ENCODE measurements at places on chromosomes 7 and 10. TPM values are rescaled to one million over a fixed set of nuclear protein-coding genes. Genes with fewer than 3 reads are reported as not detected.

- no peak overlapping the region for H3K27ac ChIP-seq
- no peak overlapping the region for H3K4me3 ChIP-seq
- no peaks in the 10 kb centered on the region for H3K4me1 ChIP-seq
- H3K36me3 ChIP-seq: no peaks in the 10 kb centered on the region
- H3K27me3 ChIP-seq: peaks cover 63% of the 10 kb centered on the region
- DNase-seq: no peak
Measured at GRCh38 chr7:484356-485101, 35.1 kb downstream of the PDGFA start.

The CYCS gene
- 56.9 TPM for total RNA-seq

- peaks cover 46% of the 10 kb centered on the region for H3K4me1 ChIP-seq
- H3K27me3 ChIP-seq: no peaks in the 10 kb centered on the region
Measured at GRCh38 chr10:3525832-3526449, 259.1 kb downstream of the KLF6 start.

The HGF gene
- total RNA-seq: 4.4 TPM

- H3K27me3 ChIP-seq: peaks cover 5% of the 10 kb centered on the region
- H3K4me1 ChIP-seq: no peaks in the 10 kb centered on the region
- peak; percentile 58 for DNase-seq
- H3K36me3 ChIP-seq: no peaks in the 10 kb centered on the region
- no peak overlapping the region for H3K4me3 ChIP-seq
Measured at GRCh38 chr10:80382989-80383388, 25.4 kb upstream of the PRXL2A start.

The VSIR gene
- 81.6 TPM for total RNA-seq

The GALNT17 gene
- not detected for total RNA-seq

GRCh38 chr7:76244781-76245391 lies 43.2 kb downstream of the SRRM3 start:
- no peaks in the 10 kb centered on the region for H3K36me3 ChIP-seq
- no peak for DNase-seq
- H3K27ac ChIP-seq: no peak overlapping the region
- H3K4me1 ChIP-seq: no peaks in the 10 kb centered on the region

DNA sequence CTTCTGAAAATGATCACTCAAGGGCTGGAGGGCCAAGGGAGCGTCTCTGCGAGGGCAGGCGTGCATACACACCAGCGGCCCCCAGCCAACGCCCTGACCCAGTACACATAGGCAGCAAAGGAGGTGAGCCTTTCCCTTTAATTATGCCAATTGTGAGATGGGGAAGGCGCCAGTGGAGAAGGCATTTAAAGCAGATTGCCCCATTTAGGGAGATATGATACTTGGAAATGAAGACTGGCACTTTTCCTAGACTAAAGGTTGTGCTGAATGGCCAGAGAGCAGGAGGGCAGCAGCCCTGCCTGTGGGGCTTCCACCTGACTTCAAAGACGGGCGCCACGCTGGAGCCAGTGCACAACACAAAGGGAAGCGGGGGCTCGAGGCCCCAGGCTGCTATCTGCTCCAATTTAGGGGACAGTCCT lies 24.1 kb downstream of the HIPK2 start:
- H3K4me3 ChIP-seq: no peak overlapping the region
- no peak for DNase-seq
- H3K27ac ChIP-seq: no peak overlapping the region
- H3K4me1 ChIP-seq: no peaks in the 10 kb centered on the region
- no peaks in the 10 kb centered on the region for H3K36me3 ChIP-seq

- H3K4me3 ChIP-seq: no peak overlapping the region
- 0 out of 2 replicates have a peak, but pooled peaks cover 8% of the 10 kb centered on the region for H3K36me3 ChIP-seq
- H3K4me1 ChIP-seq: peaks cover 13% of the 10 kb centered on the region
- H3K27me3 ChIP-seq: no peaks in the 10 kb centered on the region
- DNase-seq: no peak
Measured at GRCh38 chr7:48111596-48111995, 22.5 kb downstream of the UPP1 start.

The GFRA1 gene
- total RNA-seq: 5.0 TPM

The ASZ1 gene
- total RNA-seq: not detected

DNA sequence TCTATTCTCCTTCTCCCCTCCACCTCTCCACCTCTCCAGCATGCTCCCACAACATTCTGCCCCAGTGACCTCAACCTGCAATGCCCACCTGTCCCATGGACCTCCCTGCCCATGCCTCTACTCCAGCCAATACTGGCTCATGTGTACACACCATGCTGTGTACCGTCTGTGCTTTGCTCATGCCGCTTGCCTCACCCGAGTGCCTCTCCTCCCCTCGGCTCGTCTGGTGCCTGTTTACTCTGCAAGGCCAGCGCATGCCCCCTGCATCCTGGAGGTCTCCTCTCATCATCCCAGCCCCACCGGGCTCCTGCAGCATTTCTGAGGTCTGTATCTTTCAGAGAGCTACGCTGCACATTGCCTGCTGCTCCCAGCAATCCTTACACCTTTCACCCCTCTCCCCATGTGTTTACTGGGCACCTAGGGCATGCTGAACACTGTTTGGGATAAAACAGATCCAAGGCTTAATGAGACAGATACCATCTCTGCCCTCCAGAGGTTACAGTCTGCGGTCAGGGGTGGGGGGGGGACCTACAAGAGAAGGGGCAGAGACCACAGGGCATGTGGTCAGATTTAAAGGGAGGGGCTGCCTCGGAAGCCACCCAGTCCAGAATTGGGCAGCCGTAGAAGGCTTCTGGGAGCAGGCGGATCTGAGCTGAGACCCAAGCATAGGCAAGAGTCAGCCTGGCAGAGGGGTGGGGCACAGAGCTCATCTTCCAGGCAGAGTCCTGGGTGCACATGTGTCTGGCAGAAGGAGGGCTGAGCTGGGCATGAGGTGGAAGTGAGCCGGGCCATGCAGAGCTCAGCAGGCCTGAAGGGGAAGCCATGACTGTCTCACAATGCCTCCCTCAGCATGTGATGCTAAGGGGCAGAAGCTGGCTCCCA lies 29.6 kb upstream of the PSAP start:
- no peaks in the 10 kb centered on the region for H3K4me1 ChIP-seq
- no peaks in the 10 kb centered on the region for H3K27me3 ChIP-seq
- H3K36me3 ChIP-seq: no peaks in the 10 kb centered on the region
- peak; percentile 19 for DNase-seq
- H3K27ac ChIP-seq: no peak overlapping the region

The ANKRD7 gene
- 0.25 TPM for total RNA-seq

DNA sequence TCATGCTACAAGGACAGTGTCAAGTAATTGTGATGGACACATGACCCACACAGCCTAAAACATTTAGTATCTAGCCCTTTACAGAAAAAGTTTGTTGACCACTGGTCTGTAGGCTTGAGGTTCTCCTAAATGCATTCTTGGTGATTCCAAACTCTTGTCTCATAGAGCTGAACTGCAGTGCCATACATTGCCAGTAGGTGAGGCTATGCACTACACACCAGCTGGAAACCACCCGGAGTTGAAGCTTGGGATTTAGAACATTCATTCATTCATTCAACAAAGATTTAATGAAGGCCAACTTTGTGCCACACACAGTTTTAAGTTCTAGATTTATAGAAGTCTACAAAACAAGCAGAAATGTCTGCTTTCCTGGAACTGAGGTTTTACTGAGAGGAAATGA lies 77.3 kb upstream of the TCF7L2 start:
- H3K27me3 ChIP-seq: no peaks in the 10 kb centered on the region
- H3K4me3 ChIP-seq: no peak overlapping the region
- DNase-seq: no peak
- H3K27ac ChIP-seq: no peak overlapping the region
- H3K4me1 ChIP-seq: peaks cover 8% of the 10 kb centered on the region
- H3K36me3 ChIP-seq: no peaks in the 10 kb centered on the region

DNA sequence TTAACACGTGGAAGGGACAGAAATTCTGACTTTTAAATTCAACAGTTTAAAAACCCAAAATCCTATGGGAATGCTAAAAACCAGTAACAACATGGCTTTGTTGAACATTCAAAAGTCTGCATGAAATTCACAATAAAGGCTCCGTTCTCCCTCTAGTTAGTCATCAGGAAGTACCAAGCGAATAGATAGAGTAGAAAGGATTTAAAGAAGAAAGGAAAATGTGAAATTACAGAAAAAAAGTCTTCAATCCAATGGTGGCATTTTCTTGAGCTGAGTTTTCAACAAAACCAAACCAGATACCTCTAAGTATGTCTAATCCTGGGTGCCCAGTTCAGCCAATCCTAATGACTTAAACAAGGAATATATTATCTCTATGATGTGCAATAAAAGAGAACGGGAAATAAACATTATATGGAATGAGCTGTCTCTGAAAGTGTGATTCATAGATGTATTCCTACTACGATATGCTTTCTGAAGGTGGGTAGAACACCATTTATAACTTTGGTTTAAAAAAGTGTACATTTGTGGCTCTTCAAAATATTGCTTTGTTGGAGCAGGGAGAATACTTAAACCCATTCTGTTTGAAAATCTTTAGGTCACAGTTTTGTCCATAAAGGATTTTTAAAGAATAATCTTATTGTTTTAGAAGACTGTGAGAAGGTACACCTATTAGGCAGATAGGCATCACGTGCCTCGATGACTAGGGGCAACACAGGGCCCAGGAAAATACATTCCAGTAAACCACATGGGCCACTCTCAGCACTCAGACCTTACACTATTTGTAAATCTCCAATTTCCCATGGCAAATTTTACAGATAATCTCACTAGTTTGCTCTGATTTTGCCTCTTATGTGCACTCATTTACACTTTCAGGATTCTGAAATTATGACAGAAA lies 87.7 kb downstream of the CUBN start:
- H3K27ac ChIP-seq: no peak overlapping the region
- H3K27me3 ChIP-seq: no peaks in the 10 kb centered on the region
- H3K4me1 ChIP-seq: peaks cover 7% of the 10 kb centered on the region
- H3K4me3 ChIP-seq: no peak overlapping the region

DNA sequence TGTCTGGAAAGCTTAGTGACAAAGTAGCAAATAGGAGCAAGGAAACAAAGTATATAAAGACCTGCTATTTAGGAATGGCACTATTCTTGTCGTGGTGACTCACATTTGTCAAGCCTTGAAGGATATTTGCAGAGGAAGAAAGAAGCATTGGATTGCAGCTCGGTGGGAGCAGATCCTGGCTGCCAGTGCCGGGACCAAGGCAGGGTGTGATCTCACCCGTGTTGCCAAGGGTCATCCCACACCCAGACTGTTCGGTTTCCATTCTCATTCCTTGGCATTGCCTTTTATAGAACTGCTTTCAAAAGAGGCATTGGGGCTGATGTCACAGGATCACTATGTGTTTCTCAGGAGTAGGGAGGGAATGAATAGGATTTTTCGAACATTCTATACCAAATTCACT lies 176.2 kb downstream of the GALNT17 start:
- H3K27ac ChIP-seq: no peak overlapping the region
- no peaks in the 10 kb centered on the region for H3K36me3 ChIP-seq
- H3K27me3 ChIP-seq: no peaks in the 10 kb centered on the region

- no peak for DNase-seq
- H3K4me3 ChIP-seq: no peak overlapping the region
- H3K4me1 ChIP-seq: peaks cover 44% of the 10 kb centered on the region
- no peaks in the 10 kb centered on the region for H3K27me3 ChIP-seq
Measured at GRCh38 chr10:126204320-126204719, 184.0 kb downstream of the ADAM12 start.

DNA sequence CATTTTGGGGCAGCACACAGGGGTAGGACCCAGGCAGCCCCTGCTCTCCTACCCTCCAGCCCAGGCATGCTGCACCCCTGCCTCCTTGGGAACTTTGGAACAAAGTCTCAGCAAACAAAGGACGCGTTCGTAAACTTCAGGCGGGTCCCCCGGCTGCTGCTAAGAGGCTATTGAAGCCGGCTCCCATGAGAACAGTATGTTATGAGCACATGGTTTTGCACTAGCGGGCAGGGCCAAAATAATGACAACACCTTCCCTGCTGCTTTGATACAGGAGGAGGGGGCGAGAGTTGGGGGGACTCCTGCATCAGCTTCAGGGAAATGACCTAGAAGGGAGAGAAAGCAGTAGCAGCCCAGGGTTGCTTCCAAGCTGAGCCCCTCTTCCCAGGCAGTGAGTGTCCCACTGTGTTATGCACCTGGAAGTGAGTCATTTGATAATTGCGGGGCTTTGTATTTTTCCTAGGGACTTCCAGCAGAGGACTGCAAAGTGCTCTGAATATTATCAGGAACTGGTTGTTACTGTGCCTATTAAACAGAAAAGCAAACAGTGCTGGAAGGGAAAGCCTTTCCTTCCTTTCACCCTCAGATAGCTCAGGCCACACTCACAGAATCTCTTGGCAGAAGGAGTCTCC lies 6.9 kb downstream of the ITPRIP start:
- H3K4me3 ChIP-seq: peak overlapping the region; percentile 51
- H3K27me3 ChIP-seq: no peaks in the 10 kb centered on the region
- peak; percentile 55 for DNase-seq
- peak overlapping the region; percentile 100 for H3K27ac ChIP-seq
- no peaks in the 10 kb centered on the region for H3K36me3 ChIP-seq

- H3K27ac ChIP-seq: no peak overlapping the region
- no peak for DNase-seq
- no peak overlapping the region for H3K4me3 ChIP-seq
- H3K4me1 ChIP-seq: no peaks in the 10 kb centered on the region
Measured at GRCh38 chr10:12434277-12434676, 84.9 kb downstream of the CAMK1D start.

The OPALIN gene
- total RNA-seq: not detected

DNA sequence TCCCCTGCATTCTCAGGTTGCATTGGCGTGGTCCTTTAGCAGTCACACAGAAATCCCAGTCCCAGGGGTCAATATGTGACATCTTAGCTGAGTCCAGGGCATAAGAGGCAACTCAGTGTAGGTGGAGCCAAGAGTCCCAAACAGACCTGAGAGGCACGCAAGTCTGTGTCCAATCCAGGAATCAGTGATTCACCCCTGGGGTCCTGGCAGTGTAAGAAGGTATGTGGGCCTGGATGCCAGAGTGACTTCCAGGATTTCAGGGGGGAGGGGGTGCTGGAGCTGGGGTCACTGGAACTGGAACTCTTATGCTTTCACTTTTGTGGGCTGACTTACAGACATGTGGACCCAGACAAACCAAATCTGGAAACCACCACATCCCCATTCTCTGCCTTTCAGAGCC lies 26.8 kb downstream of the FRMPD2 start:
- peaks cover 30% of the 10 kb centered on the region for H3K27me3 ChIP-seq
- DNase-seq: no peak
- no peak overlapping the region for H3K27ac ChIP-seq
- no peaks in the 10 kb centered on the region for H3K36me3 ChIP-seq

The NAPEPLD gene
- total RNA-seq: 4.4 TPM

DNA sequence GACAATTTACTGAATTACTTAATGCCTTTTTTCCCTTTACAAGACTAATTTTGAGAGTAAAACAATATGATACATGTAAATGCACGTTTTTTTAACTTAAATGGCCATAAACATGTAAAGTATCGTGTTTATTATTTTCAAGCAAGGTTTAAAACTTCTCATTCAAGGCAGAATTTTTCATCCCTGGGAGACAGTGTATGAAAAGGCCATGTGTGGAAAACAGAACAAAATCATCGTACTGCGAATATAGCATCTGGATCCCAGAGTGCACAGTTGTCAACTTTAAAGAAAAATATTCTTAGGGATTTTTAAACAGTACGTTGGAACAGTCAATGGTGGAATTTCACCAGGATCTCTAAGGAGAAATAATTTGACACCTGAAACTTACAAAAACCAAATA lies 1.1 kb upstream of the RAB11FIP2 start:
- no peak for DNase-seq
- H3K27ac ChIP-seq: no peak overlapping the region
- H3K36me3 ChIP-seq: no peaks in the 10 kb centered on the region
- H3K27me3 ChIP-seq: no peaks in the 10 kb centered on the region

The FXYD4 gene
- not detected for total RNA-seq

The GJD4 gene
- total RNA-seq: not detected

GRCh38 chr10:68543004-68543918 lies 15.9 kb upstream of the SLC25A16 start:
- peaks cover 17% of the 10 kb centered on the region for H3K4me1 ChIP-seq
- no peaks in the 10 kb centered on the region for H3K36me3 ChIP-seq
- DNase-seq: peak; percentile 82
- H3K4me3 ChIP-seq: no peak overlapping the region
- no peaks in the 10 kb centered on the region for H3K27me3 ChIP-seq
- peak overlapping the region; percentile 47 for H3K27ac ChIP-seq
